Fibroblast of mammary gland (primary cell): ENCODE measurements at places on chromosomes 1 and 21.

DNA sequence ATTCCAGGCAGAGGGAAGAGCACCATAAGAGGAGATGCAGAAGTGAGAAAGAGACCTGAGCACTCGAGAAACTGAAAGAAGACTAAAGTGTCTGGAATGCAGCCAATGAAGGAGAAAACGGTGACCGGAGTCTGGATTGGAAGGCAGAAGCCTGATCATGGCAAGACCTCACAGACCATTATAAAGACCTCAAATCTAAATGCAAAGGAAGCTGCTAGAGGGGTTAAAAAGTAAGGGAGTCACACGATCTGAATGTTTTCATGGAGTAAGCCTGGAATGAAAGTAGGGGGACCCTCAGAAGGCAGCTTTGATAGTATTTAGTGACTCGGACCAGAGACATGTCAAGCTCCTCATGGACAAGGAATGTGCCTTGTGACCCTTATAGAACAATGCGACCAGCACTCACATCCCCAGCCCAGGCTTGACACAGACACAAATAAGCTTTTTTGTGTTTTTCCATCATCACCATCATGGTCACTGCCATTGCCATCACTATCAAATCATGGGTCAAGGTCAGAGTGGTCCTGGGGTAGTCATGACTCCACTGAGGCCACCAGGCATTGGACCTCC is 183.6 kb downstream of the SEC16B start:
- DNase-seq, result no peak

- no peak for DNase-seq
Observed at GRCh38 chr1:169902751-169903150, 9.1 kb upstream of the SCYL3 start.

DNA sequence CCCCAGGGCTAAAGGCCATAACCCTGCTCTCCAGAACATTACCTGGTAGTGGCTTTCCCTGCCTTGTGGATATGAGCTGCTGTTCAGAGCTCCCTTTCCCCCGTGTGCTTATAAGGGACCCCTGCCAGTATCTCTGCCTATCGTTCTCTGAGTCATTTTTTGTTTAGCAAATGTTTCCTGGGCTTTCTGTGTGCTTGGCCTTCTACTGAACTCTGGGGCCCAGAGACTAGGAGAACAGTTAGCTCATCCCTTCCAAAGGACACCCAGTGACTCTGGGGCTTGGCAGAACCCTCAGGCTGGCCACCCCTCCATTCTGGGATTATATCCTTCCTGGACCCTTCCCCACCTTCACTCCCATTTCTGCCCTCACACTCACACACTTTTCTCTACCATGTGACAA is 80.8 kb upstream of the POU3F1 start:
- peak; percentile 8 for DNase-seq

DNA sequence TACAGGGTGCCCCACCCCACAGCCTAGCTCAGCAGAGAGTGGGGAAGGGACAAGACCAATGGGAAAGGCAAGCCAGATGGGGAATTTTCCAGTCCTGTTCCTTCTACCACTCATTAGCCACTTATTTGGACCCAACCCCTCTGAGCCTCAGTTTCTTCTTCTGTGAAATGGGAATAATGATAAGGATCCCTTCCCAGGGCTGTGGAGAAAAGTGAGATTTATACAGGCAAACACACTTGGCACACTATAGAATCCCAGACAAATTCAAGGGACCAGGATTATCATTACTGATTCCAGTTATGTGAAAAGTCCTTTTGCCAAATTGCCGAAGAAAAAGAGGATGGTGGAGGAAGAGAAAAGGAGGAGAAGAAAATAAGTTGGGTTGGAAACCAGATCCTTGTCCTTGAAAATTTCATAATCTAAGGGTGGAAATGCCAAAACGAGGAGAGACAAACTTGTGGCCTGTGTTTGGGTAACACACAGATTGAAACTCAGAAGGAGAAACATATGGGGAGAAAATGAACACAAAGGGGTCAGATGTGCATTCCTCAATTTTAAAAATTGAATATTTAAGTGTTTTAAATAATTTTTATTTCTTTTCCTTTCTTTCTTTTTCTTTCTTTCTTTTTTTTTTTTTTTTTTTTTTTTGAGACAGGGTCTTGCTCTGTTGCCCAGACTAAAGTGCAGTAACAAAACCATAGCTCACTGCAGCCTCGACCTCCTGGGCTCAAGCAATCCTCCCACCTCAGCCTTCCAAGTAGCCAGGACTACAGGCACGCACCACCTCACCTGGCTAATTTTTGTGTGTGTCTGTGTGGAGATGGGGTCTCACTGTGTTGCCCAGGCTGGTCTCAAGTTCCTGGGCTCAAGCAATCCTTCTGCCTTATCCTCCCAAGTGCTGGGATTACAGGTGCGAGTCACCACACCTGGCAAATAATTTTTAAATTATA is 9.6 kb downstream of the CAPN2 start:
- DNase-seq, result no peak
